ENCODE measurements at places on chromosomes 6 and 20.
A peak's percentile ranks its signal among the peaks of the same experiment; 100 is the strongest.

- peak; percentile 35 for ATAC-seq
Observed at GRCh38 chr6:52551483-52552277, 25.2 kb downstream of the TRAM2 start.

GRCh38 chr6:49384904-49385303, 78.1 kb downstream of the MMUT start:
- no peak for ATAC-seq

- ATAC-seq, result no peak
Observed at GRCh38 chr6:139295901-139296300, 4.1 kb upstream of the TXLNB start.

DNA sequence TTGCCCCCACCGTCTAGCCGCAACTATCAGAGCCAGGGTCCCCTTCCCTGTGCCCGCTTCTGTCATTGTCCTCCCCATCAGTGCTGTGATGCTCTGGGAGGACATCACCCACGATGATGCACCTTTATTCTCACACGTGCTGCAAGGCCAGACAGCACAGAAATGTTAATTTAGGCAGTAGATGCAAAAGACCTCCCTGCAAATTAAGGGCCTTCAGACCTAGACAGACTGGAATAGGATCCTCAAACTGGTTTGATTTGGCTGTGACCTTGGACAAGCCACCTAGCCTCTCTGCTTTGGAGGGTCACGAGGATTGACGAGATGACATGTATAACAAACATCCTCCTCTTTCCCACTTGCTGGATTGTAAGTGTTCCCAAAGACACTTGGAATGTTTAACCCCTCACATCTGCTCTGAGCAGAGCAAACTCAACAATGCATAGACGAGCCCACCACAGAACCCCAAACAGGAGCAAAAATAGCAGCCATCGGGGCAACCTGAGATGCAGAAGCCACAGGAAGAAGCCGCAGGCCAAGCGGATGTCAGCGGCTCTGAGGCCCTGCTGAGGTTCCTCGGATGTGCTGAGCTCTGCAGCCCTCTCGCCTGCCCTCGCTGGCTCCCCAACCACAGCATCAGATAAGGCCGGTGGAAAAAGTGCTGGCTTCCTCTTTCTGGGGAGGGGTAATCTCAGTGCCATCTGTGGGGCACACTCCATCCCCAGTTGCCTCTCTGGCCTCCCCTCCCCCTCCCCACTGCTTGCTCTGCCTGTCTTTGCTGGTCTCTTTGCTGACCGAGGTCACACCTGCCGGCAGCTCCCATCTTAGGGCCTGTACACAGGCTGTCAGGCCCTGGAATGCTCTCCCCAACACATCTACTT, 35.3 kb downstream of the TOX2 start:
- ATAC-seq, result peak; percentile 30

- no peak for ATAC-seq
Observed at GRCh38 chr6:135358985-135359384, 138.6 kb downstream of the AHI1 start.

GRCh38 chr6:136209496-136209895, 40.6 kb downstream of the MTFR2 start:
- no peak for ATAC-seq

GRCh38 chr20:43910564-43910963, 4.1 kb upstream of the TOX2 start:
- no peak for ATAC-seq

DNA sequence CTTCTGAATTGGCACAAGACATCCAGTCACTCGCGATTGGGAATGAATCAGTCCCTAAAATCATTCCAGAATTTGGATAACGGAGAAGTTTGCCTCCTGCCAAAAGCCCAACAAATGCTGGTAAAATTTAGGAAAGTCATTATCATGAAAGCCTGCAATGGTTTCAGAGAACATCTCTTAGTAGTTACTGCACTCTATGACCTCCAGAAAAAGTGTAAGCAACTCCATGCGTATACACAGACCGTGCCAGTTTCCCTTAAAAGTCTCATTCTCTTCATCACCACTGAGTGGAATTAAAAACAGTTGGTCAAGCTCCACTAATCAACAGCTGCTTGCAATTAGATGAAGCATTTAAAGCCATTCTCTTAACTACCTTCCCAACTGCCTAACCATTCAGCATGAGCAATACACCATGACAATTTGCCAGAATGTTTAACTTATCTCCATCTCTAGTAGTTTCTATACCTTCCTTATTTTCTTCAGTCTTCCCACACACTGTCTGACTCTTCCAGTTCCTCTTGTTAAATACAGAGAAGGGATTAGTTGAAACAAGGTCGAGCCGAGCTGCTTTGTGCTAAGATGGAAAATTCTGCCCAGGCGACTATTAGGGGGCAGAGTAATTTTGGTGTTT, 183.6 kb upstream of the PRDM1 start:
- ATAC-seq, result no peak

- no peak for ATAC-seq
Observed at GRCh38 chr6:125923366-125923877, 33.1 kb upstream of the HINT3 start.

DNA sequence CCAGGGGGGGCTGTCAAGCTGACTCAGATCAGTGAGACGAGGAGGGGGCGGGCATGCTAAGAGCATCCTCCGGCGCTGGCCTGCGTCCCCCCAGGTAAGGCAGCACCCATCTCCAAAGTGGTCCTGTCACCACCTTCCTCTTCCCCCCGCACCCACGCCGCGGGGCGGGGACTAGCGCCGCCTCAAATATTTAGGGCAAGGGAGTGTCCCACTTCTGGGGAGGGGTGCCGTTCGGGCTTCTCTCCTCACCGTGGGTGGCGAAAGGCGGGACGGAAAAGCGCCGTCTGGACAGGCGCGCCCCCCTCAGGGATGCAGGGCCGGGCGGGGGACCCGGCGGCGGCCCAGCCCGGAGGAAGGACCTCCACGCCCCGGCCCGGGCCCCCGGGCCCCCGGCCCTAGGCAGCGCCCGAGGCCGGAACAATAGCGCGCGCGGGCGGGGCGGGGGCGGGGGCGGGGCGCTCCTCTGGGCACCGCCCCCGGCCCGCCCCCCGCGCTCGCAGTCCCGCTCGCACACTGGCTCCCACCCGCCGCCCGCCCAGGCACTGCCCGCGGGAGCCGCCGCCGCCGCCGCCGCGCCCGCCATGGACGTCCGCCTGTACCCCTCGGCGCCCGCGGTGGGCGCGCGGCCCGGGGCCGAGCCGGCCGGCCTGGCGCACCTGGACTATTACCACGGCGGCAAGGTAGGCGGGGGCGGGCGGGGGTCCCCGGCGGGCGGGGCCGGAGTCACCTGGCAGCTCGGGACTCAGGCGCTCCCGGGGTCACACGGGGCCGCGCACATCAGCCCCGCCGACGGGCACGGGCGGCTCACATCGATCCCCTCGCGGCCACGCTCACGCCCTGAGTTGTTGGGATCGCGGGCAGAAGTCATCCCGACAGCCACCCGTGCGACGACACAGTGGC, at the start of gene TOX2:
TSS of gene TOX2 (plus strand) at position 542 of the 900 bp plus-strand sequence. CDS start at position 582, 40 bp downstream.
- peak; percentile 44 for ATAC-seq

DNA sequence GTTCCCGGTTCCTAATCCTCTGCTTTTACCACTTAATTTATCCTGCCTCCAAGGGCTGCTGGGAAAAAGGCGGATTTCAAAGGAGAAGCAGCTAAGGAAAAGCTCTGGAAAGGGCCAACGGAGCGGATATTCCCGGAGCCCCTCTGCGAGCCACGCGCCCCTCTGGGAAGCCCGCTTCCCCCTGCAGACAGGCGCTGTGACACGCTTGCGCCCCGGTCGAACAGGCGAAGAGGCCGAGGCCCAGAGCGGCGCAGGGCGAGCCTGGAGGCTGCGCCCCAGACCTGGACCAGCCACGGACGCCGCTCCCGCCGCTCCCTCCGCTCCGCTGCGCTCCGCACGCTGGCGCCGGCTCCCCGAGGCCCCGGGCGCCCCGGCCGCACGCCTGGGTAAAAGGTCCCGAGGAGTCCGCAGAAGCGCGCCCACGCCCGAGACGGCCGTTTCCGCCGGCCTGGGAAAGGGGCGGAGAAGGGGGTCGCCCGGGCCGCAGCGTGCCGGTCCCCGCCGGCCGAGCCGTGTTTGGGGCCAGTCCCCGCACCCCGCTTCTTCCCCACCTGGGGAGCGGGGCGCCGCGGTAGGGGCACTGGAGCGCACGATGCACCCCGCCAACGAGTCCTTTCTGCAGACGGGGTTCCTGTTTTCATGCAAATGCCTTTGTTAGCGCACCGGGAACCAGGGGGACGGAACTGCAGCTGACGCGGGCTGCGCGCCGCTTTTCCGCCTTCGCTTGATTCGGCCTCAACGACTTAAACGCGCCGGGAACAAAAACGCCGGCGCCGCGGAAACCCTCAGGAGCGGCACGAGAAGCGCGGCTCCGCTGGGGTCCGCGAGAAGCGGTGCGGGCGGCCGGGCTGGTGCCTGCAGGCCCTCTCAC, 91.9 kb upstream of the SIRPA start:
- ATAC-seq, result peak; percentile 55

DNA sequence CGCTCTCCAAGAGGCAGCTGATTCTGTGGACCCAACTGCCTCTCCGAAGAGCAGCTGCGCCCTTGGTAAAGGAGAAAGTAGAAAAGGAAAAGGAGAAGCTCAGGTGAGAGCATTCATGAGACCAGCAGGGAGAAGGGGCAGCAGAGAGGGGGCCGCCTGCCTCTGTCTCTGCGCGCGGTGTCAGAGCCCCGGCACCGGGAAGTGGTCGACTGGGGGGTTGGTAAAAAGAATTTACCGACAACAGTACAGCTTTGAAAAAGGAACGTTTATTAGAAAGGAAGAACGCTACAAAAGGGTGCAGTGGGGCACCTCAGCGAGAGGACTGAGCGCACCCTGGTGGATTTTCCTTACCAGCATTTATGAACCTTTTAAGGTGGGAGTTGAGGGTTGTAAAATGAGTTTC, 61.9 kb downstream of the GPR6 start:
- peak; percentile 56 for ATAC-seq
